ENCODE measurements at places on chromosomes 6 and 20.

DNA sequence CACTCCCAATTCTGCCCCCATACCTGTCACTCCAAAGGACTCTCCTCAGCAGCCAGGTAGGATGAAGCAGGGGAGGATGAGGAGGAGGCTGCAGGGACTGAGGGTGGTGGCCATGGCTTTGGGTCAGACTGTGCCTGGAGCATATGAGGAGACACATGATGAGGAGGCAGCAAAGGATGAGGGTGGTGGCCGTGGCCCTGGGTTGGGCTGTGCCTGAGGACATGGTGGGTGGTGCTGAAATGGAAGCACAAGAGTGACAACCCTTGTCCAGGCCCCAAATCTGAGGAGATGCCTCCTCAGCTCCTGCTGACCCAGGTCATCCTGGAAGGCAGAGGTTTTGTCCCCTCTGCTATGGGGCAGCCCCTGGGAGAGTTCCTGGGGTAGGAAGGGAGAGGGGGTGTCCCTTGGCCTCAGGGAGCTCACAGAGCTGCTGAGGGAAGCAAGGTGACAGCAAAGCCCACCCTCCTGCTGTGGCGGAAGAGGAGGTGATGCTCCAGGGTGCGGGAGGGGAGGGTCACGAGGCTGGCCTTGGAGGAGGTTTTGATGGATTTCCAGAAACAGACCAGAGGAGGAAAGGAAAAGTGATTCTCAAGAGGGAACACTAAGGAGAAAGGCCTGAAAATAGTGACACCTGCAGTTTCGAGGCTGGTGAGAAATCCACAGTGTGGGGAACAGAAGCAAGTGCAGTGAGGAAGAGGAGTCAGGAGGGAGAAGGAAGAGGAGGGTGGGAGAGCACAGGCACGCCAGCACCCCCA lies 4.6 kb downstream of the RAET1G start:
- no peak for DNase-seq

GRCh38 chr6:161189891-161190290 lies 84.0 kb downstream of the AGPAT4 start:
- DNase-seq = no peak

- DNase-seq = no peak
Observed at GRCh38 chr20:32614772-32615171, 29.6 kb upstream of the NOL4L start.

DNA sequence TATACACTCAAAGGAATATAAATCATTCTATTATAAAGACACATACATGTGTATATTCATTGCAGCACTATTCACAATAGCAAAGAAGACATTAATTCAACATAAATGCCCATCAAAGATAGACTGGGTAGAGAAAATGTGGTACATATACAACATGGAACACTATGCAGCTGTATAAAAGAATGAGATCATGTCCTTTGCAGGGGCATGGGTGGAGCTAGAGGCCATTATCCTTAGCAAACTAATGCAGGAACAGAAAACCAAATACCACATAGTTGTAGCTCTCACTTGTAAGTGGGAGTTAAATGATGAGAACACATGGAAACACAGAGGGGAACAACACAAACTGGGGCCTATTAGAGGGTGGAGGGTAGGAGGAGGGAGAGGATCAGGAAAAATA lies 121.0 kb upstream of the LOC128125822 start:
- DNase-seq = no peak

DNA sequence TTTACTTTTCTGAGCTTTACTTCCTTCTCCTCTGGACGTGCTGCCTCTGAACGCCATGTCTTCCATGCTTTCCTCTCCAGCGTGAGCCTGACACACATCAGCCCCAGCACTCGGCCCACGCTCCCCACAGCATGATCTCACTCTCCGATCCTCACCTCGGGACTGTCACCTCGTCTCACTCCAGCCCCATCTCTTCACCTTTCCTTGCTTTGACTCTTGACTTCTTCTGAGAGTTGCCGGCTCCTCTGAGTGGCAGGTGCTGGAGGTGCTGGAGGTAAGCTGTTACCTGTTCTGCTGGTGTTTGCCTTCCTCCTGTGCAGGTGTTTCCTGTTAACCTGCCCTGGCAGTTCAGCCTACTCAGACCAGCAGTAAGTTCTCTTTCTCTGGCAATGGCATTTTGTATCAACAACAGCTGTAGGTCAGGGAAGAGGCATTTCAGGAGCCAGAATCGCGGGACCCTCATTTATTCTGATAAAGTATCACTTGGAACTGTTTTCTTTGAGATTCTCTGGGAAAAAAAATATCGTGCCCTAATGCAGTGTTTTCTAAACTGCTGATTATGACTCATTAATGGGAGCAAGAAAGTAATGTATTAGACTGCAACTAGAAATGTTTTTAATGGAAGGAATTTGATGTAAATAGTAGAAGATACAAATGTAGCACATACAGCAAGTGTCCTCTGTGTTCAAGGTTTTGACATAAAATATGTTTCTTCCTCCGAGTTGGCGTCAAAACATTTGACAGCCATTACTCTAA lies 106.5 kb downstream of the ARID1B start:
- DNase-seq = no peak

- no peak for DNase-seq
Observed at GRCh38 chr6:111813237-111813636, 60.0 kb downstream of the FYN start.

GRCh38 chr20:17427638-17428037 lies 103.5 kb downstream of the BFSP1 start:
- no peak for DNase-seq

DNA sequence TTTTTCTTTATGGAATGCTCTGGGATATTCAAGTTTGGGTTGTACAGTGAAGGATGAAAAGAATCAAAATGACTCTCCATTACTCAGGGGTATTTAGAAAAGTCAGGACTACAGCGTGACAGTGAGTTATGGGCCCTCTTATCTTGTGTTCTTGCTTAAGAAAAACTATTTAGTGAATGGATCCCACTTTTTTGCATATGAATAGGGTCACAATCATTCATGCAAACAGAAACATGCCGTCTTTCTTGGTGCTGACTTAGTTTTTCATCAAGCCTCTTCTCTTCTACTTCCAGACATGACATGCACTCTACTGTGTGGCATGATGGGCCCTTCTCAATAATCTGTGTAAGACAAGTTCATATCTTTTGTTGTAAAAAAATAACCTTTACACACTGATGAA lies 488.4 kb upstream of the MMS22L start:
- DNase-seq = no peak

DNA sequence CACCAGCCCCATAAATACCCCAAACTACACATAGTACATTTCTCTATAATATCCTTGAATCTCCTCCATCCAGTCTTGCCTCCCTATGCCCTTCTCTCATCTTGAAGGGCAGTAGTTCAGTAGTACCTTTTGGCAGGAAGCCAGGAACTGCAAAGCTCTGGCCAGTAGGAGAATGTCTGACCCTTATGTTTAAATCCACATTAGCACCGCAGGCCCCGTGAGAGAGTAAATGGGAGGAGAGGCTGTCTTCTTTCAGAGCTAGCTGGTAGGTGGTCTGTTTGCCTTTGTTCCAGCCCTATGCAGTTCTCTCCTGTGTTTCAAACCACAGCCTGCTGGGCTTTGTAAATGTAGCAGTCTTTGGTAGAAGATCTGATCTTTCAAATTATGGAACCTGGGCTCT lies 690.7 kb downstream of the DOK5 start:
- no peak for DNase-seq

DNA sequence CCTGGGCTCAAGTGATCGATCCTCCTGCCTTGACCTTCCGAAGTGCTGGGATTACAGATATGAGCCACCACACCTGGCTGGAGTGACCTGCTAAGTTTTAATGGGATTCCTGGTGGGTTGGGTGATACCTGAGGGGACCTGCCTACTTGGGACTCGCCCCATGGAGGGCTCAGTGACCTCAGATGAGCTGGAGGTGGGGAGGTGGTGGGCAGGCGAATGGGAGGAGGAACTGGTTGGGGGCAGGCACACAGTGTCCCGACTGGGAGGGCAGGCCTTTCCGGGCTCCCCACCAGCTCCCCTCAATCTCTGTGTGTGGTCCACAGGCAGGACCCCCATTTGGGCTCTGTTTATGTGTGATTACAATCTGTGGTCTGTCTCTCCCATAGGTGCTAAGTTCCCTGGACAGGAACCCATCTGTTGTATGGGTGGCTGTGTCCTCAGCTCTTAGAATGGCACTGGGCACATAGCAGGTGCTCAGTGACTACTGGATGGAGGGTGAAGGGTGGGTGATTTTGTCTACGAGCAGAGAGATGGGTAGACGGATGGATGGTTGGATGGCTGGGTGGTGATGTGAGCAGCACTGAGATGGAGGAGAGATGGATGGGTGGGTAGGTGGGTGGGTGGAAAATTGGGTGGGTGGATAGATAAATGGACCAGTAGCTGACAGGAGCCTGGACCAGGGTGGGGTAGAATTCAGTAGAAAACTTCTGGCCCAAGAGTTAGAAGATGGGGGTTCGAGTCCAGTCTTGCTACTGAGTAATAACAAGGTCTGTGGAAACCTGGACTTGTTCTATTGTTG lies 23.8 kb downstream of the CEBPB start:
- DNase-seq = no peak

- DNase-seq = no peak
Observed at GRCh38 chr20:48597521-48598302, 230.1 kb downstream of the PREX1 start.

DNA sequence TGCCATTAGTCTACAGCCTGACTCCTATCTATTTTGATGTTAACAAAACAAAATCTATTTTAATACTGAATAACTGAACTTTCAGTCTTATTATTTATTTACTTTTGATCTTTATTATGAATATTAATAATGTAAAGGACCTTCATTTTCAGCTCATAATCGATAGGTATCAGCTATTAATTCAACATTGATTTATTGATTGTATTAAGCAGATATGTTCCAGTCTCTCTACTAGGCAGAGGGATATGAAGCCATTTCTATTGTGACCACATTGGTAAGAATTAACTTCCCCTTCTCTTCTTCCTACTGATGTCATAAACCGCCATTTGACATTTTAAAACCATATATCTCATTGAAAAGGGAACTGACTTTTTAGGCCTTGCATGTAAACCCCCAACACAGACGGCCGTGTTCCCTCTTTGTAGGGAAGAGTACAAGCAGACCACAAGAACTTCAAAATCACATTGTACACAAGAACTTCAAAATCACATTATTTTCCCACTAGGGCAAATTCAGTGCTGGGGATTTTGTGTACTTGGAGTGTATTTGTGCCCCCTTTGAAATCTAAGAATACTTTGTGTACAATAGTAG lies 69.5 kb upstream of the FABP7 start:
- no peak for DNase-seq

- no peak for DNase-seq
Observed at GRCh38 chr6:165661664-165662025, 1.4 kb downstream of the PDE10A start.

DNA sequence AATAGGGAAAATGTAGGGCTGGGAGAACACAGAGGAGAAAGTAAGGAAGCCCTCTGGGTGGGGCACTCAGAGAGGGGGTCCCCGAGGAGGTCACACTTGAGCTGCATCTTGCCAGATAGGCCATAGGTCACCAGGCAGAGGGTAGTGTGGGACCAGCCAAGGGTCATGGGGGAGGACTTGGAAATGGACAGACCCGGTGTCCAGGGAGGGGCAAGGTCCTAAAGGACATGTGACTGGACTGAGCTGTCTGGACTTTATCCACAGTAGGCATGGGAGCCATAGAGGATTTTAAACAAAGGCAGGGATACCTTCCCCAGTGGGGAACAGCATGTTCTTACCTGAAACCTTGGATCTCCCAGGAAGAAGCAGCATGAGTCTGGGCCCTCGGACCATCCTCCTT lies 266.7 kb downstream of the LRFN2 start:
- DNase-seq = no peak

GRCh38 chr20:7703551-7703961 lies 236.7 kb downstream of the HAO1 start:
- no peak for DNase-seq

DNA sequence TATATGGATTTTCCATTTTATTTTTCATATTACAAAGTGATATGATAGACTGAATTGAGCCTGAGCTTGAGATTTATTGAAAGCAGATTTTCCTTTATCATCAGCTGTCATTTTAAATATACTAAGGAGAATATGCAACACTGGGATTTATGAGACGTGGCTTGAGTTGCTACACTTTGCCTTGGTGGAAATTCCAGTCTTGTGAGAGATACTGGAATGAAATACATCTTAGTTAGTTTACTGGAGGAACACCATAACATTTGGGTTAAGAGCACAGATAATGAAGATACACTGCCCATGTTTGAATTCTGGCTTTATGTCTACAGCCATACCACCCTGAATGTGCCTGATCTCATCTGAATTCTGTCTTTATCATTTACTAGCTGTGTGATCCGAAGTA lies 86.5 kb upstream of the IFNGR1 start:
- DNase-seq = no peak

GRCh38 chr20:13009682-13010406 lies 1.1 kb downstream of the SPTLC3 start:
- no peak for DNase-seq

DNA sequence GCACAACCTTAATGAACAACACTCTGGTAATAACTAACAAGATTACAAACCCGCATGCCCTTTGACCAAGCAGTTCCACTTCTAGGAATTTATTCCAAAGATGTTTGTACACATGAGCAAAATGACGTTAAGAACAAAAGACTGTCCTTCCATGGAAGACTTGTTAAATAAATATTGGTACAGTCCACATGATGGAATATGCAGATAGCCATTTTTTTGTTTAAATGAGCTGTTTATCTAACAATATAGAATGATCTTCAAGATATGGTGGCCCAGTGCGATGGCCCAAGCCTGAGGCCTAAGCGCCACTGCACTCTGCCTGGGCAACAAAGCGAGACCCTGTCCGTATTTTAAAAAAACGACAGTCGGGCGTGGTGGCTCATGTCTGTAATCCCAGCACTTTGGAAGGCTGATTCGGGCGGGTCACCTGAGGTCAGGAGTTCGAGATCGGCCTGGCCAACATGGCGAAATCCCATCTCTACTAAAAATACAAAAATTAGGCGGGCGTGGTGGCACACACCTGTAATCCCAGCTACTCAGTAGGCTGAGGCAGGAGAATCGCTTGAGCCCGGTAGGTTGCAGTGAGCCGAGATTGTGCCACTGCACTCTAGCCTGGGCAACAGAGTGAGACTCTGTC lies 7.4 kb upstream of the AHCY start:
- DNase-seq = no peak

GRCh38 chr6:392441-393390 lies 1.2 kb downstream of the IRF4 start:
- DNase-seq = no peak
